ENCODE measurements at places on chromosomes 2 and 18. TPM values are rescaled to one million over a fixed set of nuclear protein-coding genes. Genes with fewer than 3 reads are reported as not detected.

Gene LAMA1
- 0.25 TPM for total RNA-seq

Gene MITD1
- 37.5 TPM for total RNA-seq

Gene NLRC4
- total RNA-seq, result not detected

Gene ALK
- not detected for total RNA-seq

Gene DPP10
- total RNA-seq, result not detected

Gene ZDBF2
- total RNA-seq, result 3.0 TPM

Gene CLEC4F
- total RNA-seq, result 0.10 TPM

Gene SP3
- 49.8 TPM for total RNA-seq

Gene REG1A
- total RNA-seq, result not detected

Gene DYTN
- total RNA-seq, result not detected

Gene LRPPRC
- total RNA-seq, result 56.6 TPM

Gene TM4SF20
- not detected for total RNA-seq

Gene RGPD8
- 1.5 TPM for total RNA-seq
